ENCODE measurements at places on chromosomes 16 and 17. TPM values are rescaled to one million over a fixed set of nuclear protein-coding genes. Genes with fewer than 3 reads are reported as not detected.

- DNase-seq, result peak; percentile 88
These were observed 176.3 kb downstream of the RPTOR start for GRCh38 chr17:80720610-80721577.

DNA sequence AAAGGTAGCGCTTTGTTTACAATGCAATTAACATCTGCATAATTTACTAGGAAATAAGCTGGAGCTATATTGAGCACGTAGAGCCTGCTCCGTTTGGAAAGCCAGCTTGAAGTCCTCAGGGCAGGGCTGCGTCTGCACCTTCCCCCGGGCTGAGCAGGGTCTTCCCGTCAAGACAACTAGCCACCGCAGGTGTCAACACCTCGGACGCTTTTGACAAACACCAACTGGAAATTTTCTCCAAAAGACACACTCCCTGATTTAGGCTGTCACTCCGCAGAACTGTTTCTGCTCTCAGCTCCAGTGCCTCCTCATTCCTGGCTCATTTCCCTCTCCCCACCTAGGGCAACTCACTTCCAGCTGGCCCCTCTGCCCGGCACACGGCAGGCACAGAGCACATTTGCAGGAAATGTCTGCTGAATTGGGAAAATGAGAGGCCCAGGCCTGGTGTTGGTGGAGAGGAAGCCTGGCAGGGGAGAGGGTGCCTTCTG lies 170.3 kb downstream of the MAF start:
- no peak for DNase-seq

- no peak for DNase-seq
These were observed 239.1 kb downstream of the GRIN2A start for GRCh38 chr16:9943121-9943520.

GRCh38 chr16:12584488-12585233 lies 219.0 kb downstream of the CPPED1 start:
- peak; percentile 37 for DNase-seq

- peak; percentile 40 for DNase-seq
These were observed 7.1 kb upstream of the SLC5A11 start for GRCh38 chr16:24838554-24839266.

DNA sequence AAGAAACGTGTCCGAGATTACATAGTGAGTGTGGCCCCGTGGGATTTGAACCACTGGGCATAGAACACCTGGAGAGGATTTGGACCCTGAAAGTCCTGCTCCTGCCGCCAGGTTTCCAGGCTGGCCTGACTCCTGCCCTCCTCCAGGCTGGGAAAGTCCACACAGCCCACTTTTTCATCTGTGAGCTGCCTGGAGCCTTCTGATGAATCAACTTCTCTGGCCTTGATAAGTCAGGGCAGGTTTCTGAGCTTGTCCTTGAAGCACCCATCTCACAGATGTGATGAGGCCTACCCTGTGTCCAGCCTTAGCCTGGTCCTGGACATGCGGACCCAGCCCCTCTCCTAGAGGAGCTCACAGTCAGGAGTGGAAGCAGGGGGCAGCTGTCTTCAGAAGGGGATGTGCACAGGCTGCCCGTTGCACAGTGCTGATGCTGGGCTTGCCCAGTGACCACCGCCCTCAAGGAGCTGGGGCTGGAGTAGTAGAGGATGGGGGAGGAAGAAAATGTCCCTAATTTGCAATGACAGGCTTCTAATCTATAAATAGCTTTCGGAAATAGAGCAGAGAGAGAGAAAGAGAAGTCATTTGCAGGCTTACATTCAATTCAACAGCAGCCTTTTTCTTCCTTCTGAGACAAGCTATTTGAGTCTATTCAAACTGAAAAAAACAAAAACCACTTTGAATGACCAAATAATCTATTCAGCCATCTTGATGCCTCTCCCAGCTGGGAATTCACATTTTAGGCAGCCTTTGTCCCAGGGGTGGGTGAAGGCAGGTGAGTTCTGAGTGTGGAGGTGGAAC lies 73.5 kb upstream of the DNAJA2 start:
- DNase-seq, result no peak

DNA sequence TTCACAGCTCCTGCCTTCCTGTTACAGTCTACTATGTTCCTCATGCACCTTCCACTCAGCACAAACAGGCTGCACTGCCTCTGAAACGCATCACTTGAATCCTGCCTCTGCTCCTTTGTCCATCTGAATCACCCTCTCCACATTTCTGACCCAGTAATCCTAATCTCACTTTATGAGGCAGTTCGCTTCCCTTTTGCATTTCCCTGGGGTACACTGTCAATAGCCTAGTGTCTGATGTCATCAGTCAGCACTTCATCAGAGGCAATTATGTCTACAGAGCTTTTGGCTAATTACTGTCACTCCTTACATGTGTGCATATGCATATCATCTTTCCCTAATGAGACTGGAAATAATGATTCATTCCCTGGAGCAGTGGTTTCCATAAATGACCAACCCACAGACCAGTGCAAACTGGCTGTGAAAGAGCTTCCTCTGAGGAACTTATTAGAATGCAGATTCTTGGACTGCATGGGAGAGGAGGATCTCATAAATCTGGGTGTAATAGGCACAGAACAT lies 23.6 kb downstream of the CA4 start:
- DNase-seq, result no peak

- no peak for DNase-seq
These were observed 29.2 kb downstream of the TTLL6 start for GRCh38 chr17:48787828-48788227.

DNA sequence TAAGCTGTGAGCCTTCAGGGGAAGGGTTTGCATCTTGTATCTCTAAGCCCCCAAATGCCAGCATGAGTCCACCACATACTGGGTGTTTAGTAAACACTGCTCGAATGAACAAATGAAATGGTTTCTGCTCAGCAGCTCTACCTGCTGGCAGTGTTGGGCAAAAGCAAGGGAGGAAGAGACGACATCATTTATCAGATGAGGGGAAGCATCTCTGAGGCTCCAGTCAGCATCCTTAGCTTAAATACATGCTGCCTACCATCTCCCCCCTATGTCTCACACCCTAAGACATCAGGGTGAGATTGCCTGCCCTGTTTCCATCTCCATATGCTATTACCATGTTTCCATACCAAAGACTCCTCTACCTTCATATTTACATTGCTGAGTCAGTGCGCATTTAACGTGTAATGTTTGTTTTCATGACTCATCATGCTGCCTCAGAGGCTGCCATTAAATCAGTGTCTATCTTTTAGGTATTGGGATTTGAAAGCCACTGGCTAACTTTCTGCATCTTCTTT lies 379.8 kb downstream of the UTP18 start:
- no peak for DNase-seq

GRCh38 chr16:24571096-24571495 lies 31.7 kb downstream of the RBBP6 start:
- no peak for DNase-seq

KREMEN2 gene
- 1.3 TPM for total RNA-seq

SLFN13 gene
- total RNA-seq, result 0.86 TPM

MYO15B gene
- 0.48 TPM for total RNA-seq

NPIPA8 gene
- total RNA-seq, result 2.5 TPM

CCL11 gene
- total RNA-seq, result not detected

CACNG3 gene
- not detected for total RNA-seq

SLX1B gene
- total RNA-seq, result 10.4 TPM

GP1BA gene
- 0.23 TPM for total RNA-seq

All from Daoy (cell line).